ENCODE measurements at places on chromosomes 5 and 9.
A peak's percentile ranks its signal among the peaks of the same experiment; 100 is the strongest.

DNA sequence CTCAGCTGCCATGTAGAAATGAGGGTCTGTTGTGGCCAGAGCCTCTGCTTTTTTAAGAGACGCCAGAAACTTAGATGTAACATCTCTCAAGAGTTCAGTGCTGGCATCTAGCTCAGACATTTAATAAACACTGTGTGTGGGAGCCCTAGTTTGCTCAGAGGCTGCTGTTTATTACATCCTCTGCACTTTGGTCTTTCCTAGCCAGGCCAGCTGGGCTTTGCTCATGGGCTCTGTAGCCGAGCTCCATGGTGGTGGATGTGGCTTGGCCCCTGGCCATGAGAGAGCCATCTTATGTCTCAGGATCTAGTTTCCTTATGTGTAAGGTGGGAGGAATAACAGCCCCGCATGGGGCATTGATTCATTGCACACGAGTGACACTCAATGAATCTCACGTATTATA is 30.0 kb downstream of the ARHGEF37 start:
- no peak for DNase-seq

GRCh38 chr5:165083394-165083793 is 1578.0 kb downstream of the MAT2B start:
- DNase-seq = peak; percentile 2

GRCh38 chr9:88168564-88168963 is 30.3 kb upstream of the SPATA31C2 start:
- DNase-seq = no peak

- DNase-seq = no peak
Observed at GRCh38 chr9:86983249-86983619, 35.9 kb upstream of the GAS1 start.

DNA sequence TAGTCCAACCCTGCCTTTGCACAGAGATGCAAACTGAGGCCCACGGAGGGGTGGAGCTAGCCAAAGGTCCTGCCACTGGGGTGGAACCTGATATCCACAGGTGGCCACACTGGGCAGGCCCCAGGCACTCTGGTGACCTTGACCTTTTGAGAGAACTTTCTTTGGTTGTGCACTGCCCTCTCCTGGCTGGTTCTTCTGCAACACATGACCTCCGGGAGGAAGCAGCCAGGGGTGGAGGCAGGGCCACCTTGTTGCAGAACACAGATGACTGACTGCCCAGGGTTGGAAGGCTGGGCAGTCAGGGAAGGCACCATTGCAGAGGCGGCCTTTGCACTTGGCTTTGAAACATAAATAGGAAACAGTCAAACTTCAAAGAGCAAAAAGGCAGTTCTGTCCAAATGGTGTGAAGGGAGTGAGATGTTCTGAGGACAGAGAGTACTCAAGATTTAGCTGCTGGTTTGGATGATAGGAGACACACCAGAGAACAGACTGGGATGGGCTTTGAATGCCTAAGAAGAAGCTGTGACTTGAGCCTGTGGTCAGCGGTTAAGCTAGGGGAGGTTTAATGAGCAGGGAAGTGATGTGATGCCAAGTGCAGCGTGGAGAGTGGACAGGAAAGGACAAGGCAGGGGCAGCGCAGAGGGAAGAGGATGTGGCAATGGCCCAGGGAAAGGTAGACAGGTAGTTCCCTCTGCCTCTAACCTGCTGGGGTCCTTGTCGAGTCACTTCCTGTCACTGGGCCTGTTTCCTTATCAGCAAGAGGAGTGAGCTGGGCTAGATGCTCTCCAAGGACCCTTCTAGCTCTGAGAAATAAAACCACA is 6.8 kb upstream of the TCOF1 start:
- peak; percentile 36 for DNase-seq

DNA sequence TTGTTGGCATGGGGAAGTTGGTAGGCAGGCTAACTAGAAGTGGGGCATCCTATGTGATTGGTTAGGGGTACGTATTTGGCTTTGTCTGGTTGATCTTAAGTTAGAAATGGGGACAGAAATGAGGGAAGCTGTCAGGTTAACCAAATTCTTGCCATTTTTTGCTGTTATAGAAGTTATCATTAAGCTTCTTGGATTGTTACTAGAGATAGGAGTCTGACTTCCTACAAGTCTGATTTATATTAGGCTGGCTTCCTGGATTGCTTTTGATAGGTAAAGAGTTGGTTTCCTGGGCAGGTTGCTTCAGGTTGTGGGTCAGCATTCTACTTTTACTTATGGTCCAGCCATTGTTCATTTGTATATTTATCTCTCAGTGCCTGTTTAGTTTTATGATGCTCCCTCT is 216.9 kb downstream of the TLE4 start:
- DNase-seq = no peak

- no peak for DNase-seq
Observed at GRCh38 chr9:1198085-1198484, 147.9 kb downstream of the DMRT2 start.

DNA sequence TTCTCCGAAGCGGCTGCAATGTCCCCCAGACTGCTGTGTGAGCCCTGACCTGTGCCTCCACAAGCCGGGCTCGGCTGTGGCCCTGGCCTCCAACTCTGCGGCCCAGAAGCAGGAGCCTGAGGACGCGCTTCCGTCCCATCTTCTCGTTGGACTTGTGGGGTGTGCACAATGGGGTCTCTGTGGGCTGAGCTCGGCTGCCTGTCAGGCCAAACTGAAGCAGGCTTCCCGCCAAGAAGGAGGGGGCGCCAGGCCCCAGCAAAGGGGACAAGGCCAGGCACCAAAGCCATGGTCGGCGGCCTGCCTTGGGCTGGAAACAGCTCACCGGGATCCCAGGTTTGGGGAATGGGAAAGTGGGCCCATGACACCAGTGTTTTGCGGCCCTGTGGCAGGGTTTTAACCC is 4.1 kb downstream of the NOTCH1 start:
- DNase-seq = no peak

DNA sequence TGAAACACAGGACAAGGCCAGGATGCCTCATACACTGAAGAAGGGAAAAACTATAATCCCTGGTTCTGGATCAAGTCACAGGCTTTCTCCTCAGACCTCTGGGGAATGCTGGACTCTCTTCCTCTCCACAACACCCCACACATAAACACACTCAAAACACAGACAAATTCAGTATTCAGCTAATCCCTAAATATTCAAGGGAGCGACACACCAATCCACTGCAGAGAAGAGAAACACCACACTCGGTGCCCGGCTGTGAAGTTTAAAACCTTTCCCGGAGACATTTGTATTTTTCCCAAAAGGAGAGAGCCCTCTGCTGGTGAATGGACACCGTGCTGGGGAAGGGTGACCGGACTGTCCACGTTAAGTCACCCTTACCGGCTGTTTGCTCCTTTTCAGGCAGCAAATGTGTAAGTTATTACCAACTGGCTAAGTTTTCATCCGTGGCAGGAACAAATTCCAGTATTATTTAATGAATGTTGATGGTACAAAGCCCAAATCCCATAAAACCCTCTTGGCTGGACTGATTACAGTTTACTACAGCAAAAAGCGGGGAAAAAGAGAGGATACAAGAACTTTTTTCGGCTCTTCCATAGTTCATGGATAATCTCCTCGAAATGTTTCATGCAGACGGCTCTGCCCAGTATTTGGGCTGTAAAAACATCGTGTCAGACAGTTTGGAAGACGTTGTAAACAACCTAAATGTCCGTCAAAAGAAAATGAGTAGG is 130.9 kb upstream of the SLC30A5 start:
- DNase-seq = peak; percentile 46

DNA sequence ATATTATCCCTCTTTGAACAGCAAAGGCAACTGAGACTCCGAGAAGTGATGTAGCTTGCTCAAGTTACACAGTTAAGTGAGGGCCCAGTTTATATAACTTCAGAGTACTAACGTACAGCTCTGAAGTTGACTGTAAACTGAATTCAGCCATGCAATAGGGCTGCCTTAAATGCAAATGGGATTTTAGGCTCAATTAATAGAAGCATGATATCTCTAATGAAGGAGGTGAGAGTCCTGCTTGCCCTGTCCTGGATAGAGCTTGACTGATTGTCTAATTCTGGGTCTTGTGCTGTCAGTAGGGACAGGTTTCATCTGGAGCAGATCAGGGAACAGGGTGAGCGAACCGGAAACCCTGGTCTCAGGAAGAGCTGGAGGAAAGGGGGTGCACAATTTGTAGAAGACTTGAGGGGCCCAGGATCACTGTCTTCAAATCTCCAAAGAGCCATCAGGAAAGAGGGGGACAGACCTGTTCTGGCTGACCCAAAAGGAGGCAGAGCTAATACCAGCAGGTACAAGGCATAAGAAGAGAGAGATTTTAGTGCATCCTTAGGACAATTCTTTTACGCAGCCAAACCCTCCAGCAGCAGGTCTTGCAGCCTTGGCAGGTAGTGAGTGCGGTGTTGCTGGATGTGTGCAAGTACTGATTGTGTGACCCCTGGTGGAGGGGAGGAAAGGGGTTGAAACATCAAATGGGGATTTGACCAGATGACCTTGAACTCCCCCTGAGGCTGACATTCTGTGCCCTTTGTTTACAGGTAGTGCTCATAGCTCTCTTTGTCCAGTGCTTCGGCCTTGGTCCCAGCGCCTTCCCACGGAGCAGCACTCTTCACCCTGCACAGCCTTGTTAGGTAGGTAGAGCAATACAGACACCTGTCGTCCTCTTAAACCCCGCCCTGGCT is 13.0 kb downstream of the GSN start:
- no peak for DNase-seq

GRCh38 chr5:135053989-135054388 is 20.0 kb upstream of the PITX1 start:
- no peak for DNase-seq

DNA sequence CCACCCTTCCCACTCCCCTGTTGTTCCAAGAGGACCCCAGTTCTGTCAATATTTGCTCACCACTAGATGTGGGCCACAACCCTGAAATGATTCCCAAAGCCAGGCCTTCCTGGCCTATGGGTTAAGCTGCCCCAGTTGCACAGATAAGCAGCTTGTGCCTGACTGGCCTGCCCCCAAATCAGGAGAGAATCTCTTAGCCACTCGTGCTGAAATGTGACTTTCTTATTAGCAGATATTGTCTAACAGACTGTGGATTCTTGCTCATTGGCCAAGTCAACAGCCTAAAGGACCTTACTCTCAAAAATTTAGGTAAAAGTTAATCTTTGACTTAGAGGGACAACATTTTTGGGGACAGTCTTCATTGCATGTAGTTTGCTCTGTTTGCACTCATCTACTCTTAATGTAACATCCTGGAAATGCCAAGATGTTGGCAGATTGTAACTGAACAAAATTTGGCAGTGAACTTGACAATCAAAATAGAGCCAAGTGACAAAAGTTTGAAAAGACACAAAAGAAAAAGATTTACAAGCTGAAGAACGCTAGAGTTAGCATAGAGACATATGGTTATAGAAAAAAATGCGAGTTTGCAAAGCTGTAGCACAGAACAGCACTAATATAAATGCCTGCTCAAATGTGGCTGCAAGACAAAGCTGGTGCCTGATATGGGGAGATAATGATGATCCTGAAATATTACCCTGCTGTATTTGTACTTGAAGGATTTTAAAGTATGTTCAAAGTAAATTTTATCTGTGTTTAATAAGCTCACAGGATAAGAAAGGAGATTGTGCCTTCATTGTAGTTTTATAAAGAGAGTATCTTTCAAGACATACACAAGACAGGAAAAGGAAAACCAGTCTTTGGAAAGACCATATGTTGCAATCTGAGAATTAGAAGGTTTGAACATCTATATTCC is 29.0 kb upstream of the FSD1L start:
- no peak for DNase-seq

DNA sequence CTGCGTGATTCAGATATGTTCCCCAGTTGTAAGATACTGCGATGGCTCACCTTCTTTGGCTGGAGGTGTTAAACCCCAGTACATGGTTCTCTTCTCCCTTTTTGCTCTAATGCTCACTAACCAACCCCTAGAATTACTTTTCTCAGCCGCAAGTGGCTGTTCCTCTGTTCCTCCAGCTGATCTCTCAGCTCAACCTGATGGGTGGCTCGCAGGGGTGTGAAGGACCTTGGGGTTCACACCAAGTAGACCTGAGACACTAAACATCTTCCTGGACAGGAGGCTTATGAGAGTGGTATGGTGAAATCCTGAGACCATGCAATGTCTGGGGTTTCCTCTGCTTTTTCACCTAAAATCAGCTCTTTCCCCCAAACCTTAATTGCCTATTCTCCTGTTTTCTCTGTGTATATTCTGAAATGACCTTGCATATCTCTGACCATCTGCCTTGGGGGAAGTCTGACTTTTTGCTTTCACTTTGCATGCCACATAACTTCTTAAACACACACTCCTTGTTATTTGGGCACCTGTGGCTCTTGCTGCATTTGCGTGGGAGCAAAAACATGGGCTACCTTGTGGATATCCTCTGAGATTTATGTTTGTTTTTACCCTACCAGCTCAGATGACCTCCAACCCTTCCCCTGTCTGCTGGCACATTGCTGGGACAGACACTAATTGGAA is 15.9 kb upstream of the IFNA14 start:
- DNase-seq = no peak
